ENCODE measurements at places on chromosomes 6 and 20.

DNA sequence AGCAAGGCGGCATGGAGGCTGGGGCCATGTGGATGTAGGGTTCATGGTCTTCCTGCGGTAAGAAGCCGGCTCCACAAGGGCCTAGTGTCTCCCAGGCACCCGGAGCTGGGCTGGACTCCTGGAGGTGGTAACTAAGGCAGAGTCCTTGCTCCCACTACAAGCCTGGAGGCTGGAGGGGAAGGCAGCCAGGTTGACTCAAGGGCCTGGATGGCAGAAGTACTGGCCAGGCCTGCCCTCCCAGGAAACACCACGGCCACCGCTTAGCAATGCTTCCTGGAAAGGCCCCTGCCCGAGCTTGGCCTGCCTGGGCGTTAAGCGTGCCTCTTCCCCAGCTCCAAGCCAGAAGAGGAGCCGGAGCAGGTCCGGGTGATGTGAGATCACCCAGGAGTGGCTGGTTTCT lies 182.0 kb downstream of the ZDHHC14 start:
- no peak for DNase-seq

DNA sequence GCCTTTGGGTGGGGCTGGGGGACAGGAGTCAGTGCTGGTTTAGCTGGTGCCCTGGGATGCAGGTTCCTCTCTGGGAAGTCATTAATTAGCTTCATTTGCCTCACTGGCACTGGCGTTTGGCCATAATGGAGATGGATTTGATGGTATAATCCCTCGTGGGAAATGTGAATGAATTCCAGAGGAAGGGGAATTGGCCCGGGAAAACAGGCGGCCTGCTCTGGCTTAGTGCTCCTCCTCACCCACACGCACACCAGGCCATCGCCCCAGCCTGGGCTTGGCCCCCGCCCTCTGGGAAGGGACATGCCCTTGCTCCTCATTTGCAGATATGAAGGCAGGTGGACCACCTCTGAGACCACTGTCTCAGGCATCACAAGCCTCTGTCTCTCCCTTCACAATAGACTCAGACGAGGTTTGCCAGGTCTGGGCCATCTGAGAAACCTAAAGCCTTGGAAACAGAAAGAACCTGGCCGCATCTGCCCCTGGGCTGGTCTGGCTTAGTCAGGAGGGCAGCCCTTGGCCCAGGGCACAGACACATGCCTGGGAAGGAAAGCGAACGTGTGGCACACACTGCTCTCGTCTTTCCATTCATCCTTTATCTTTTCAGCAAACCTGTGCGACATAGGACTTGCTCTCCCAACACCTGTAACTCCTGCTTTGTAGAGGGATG lies 199.2 kb upstream of the CDH4 start:
- DNase-seq, result no peak

GRCh38 chr6:5606546-5606945 lies 345.2 kb downstream of the FARS2 start:
- no peak for DNase-seq

- no peak for DNase-seq
Measured at GRCh38 chr6:158662954-158663624, 13.2 kb downstream of the SYTL3 start.

DNA sequence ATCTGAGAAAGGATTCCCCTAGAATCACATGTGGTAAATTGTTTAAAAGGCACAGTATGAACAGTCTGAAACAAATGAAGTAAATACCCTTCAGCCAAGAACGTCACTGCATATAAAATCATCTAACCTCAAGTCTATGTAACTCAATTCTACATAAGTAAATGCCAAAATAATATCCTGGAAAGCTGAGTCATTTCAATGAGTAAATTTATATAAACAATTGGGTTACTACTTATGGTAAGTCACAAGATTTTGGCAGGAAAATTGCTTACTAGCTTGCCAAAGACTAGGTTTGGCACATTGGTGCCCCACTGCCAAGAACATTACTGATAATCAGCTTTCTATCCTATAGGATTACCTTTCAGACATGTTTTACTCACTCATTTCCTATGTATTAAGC lies 8.4 kb downstream of the GMDS start:
- no peak for DNase-seq

DNA sequence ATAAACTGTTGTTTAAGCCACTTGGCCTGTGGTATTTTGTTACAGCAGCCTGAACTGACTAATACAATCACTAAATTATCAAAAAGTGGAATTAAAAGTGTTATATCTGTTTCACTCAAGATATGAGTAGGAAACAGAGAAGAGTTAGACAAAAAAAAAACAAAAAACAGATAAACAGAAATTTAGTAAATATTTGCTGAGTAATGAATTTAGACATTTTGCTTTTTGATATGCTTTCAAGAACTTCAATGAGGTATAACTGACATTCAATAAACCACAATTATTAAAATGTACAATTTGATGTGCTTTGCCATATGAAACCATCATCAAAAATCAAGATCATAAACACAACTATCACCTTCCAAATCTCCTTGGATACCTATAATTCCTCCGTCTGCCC lies 369.2 kb downstream of the PAX1 start:
- no peak for DNase-seq

DNA sequence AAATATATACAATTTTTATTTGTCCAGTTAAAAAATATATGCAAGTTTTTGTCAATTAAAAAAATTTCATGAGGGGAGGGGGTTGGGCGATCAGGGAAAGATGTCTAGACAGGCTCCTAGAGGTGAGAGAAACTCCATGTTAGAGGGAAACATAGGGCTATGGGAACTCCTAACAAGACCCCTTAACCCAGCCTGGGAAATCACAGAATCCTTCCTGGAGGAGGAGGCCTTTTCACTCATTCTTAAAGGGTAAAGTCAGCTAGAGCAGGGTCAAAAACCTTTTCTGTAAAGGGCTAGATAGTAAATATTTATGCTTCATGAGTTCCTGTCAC lies 75.9 kb upstream of the PTPN1 start:
- no peak for DNase-seq

- DNase-seq, result no peak
Measured at GRCh38 chr20:13295637-13296036, 74.6 kb downstream of the ISM1 start.

DNA sequence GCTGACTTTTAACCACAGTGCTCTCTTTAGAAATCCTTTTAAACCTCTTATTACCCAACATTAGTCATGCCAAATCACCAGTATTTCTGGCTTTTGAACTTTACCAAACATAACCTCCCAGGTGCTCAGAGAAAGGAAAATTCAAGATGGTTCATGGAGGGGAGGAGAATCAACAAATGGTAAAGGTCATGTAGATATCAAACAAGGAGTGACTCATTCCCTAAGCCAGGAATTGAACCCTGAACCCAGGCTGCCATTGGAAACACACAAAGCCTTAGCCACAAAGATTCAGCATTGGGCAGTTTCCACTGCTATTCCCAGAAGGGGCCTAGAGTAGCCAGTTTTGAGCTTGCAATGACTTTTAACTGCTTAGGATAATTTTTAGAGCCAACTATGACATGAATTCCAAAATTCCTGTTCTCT lies 21.6 kb upstream of the ENTPD6 start:
- DNase-seq, result no peak

GRCh38 chr6:157966589-157966977 lies 15.1 kb upstream of the SYNJ2 start:
- no peak for DNase-seq

DNA sequence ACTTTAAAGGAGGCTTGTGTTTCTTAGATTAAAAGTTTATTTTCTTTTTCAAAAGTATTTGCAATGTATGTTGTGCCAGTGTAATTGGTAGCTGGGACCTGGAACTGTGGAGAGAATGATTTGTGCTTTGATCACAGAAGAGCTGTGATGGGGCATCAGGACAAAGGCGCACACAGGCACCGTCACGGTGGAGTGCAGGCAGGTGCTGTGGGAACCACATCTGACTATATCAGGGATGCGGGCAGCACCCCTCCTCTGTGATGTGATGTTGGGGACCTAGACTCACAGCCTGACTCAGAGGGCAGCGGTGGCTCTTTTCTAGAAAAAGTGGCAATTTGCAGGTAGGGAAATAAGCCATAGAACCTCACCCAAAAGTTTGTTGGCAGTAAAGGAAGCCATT lies 34.5 kb downstream of the SYTL3 start:
- peak; percentile 57 for DNase-seq

- peak; percentile 70 for DNase-seq
Measured at GRCh38 chr6:18122128-18123093, at the start of gene NHLRC1. NHLRC1 (minus strand) TSS chr6:18122677; CDS start chr6:18122606, 71 bp downstream.

DNA sequence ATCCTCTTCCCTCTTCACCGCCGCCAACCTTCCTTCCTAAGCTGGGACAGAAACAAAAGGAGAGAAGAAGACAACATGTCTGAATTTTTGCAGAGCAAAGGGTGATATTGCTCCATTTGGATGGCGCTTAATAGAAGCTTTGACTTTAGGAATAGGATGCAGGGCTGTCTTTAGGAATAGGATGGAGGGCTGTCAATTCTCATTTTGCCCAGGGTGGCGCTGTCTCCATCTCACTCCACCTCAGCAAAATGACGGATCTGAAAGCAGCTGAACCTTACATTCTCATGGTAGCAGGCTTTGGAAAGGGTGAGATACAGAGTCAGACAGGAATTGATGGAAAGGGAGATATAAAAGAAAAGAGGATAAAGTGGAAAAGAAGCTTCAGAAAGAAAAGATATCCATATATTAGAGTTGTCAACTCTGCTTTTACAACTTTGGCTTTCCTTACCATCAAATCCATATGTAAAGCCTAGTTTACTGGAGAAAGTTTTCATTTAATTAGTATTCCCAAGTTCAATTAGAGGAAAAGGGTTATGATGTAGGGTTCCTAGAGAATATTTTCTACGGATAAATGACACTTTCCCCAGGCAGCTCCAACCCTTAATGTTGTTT lies 2.4 kb downstream of the MTCL3 start:
- peak; percentile 50 for DNase-seq

DNA sequence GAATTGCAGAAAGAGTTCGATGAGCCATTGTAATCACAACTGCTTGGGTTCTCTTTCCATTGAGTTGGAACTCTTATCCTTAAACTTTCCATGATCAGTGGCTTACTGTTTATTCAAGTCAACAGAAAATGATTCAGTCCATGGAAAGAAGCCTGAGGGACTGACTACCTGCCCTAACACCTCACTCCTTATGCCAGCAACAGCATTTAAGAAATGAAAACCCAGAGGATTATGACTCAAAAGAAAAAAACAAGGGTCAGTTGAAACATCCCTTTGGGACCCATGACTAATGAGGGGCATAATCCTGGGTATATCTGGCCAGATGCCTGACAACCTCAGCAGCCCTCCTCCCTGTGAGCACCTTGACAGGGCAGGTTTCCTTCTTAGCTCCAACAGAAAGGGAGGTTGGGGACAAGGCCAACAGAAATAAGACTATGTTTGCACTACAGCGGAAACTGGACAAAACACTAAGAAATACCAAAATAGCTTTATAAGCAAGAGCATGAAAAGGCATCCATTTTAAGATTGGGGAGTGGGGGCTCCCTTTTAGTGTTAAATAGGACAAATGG lies 106.7 kb downstream of the MAP3K5 start:
- DNase-seq, result no peak

- no peak for DNase-seq
Measured at GRCh38 chr6:127749095-127749494, 151.8 kb downstream of the THEMIS start.

- DNase-seq, result no peak
Measured at GRCh38 chr6:17011985-17012384, 89.9 kb upstream of the STMND1 start.

GRCh38 chr20:19809505-19809904 lies 51.4 kb downstream of the RIN2 start:
- DNase-seq, result no peak

DNA sequence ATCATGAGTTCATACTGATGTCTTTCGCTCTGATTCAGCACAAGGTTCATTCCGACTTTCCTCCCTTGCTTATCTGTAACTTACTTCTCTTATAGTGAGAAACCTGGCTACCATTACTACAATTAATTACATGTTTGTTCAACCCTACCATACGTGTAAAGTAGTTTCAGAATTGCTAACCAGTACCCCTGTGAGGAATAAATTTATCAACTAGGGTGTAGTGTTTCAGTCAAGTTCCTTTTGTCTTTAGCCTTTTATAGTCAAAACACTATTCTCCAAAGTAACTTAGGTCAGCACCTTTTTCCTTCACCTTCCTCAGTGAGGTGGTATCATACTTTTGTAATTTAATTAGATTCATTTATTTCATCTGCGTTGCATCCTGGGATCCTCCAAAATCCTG lies 64.9 kb downstream of the MAP3K4 start:
- DNase-seq, result no peak

DNA sequence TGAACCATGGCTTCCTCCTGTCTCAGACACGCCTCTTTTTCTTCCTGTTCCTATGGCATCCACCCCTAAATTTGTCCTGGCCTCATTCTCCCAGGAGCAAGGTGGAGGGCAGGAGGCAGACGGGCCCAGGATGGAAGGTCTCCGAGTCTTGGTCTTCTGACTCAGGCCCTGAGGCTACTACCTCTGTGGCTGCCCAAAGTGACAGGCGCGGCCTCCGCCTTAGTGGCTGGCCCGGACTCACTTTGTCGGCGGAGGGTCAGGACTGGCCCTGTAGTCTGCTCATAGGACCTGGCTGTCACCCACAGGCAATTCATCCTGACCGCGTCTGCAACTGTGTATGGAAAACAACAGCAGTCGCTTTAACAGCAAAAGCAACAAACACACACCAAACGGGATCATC lies 263.1 kb upstream of the SUPT3H start:
- DNase-seq, result no peak

GRCh38 chr20:18323705-18324104 lies 35.4 kb downstream of the ZNF133 start:
- no peak for DNase-seq

- no peak for DNase-seq
Measured at GRCh38 chr6:110683241-110683640, 132.0 kb downstream of the CDK19 start.

DNA sequence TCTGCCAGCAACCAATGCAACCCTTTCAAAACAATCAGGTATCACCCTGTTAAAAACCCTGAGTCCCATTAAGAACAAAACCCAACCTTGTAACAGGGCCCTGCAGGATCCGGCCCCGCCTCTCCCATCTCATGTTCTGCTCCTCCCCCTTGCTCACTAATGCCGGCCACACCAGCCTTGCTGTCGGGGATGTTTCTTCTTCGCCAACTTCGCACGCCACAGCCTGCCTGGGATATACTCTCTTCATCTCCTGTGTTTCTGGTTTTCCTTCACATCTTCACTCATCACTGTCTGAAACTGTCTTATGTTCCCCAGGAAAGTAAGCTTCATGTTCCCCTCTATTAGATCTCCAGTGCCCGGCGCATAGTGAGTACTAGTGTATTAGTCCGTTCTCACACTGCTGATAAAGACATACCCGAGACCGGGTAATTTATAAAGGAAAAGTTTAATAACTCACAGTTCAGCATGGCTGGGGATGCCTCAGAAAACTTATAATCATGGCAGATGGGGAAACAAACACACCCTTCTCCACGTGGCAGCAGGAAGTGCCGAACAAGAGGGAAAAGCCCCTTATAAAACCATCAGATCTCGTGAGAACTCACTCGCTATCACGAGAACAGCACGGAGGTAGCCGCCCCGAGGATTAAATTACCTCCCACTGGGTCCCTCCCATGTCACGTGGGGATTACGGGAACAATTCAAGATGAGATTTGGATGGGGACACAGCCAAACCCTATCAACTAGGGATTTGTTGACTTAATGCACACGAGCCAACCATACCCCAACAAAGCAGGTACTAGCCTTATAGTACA lies 5.1 kb downstream of the TP53RK start:
- no peak for DNase-seq

Measured in activated T-cell treated with anti-CD3 and anti-CD28 coated beads, Interleukin-2, amount 50 U/mL, for 1 hour (primary cell).